ENCODE measurements at places on chromosomes 1 and 21.

- no peak for DNase-seq
Measured at GRCh38 chr1:41122851-41123518, 101.5 kb upstream of the SLFNL1 start.

GRCh38 chr1:205998457-205999241 lies 4.5 kb downstream of the RAB7B start:
- no peak for DNase-seq

- no peak for DNase-seq
Measured at GRCh38 chr21:15274701-15275485, 210.1 kb upstream of the NRIP1 start.

- DNase-seq, result no peak
Measured at GRCh38 chr1:61055110-61055614, 27.2 kb upstream of the NFIA start.

DNA sequence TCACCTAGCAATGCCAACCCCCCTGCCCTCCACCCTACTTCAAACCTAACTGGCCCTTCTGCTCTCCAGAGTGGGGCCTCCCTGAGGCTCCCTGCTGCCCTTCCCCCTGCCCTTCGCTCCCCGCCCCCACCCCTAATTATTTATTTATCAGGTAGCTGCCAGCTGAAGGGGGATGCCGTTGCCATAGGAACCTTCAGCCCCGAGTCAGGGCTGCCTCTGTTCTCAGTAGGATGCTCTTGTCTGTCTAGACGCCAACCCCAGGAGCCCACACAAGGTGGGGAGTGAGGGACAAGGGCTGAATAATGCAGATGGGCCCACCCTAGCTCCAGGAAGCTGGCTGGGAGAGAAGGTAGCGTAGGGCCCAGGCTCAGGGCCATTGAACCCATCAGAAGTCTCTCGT lies 41.1 kb downstream of the NKAIN1 start:
- DNase-seq, result no peak

- DNase-seq, result no peak
Measured at GRCh38 chr1:2314273-2314802, 77.0 kb downstream of the MORN1 start.

GRCh38 chr1:160781914-160782689 lies 13.9 kb upstream of the LY9 start:
- no peak for DNase-seq

DNA sequence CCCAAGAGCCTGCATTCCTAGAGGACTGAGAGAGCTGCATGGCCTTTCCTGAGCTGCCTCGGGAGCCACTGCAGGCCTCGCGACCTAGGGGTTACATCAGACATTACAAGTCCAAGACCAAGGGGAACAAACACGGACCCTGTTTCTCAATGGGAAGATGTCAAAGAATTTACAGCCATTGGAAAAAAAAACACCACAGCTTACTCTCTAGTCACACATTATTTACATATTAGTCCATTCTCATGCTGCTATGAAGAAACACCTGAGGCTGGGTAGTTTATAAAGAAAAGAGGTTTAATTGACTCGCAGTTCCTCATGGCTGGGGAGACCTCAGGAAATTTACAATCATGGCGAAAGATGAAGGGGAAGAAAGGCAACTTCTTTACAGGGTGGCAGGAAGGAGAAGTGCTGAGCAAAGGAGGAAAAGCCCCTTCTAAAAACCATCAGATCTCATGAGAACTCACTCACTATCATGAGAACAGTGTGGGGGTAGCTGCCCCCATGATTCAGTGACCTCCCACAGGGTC lies 8.4 kb upstream of the PRMT2 start:
- DNase-seq, result no peak

DNA sequence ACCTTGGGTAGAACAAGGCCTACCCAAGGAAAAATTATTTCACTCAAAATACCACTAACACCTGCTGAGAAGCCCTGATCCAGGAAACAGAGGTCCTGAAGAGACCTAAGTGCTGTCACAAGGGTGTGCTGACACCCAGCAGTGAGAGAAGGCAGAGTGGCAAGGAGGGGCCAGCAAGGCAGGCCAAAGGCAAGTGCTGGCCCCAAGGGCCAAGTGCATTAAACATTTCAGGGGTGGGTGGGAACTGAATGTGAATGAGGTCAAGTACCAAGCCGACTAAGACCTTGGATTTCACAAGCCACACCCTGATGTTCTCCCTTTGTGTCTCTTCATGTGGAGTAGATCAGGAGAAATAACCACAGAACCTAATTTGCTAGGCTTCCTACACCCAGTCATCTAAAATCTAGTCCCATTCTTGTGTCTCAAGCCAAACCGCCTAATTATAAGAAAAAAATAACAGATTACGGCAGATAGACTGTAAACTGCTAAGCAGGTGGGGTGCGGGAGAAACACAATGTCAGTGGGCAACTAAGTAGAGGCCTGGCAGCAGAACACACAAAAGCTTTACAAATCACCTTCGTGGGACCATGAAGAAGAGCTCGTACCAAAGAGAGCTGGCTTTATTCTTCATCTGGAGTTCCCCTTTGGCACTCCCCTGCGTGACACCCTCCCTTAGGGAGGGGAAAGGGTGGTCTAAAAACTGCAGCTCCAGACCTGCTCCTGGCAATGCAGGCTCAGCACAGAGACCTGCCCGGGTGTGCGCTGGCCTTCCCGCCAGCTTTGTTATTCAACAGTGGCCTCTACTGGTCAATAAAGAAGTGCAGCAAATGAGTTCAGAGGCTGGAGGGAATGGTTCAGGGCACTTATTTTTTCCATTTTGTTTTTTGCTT lies 8.7 kb downstream of the UBE2G2 start:
- DNase-seq, result no peak

GRCh38 chr1:112247961-112248360 lies 148.1 kb upstream of the CTTNBP2NL start:
- DNase-seq, result no peak

- DNase-seq, result no peak
Measured at GRCh38 chr1:101971304-101971703, 25.4 kb downstream of the OLFM3 start.
